ENCODE measurements at places on chromosomes 13 and 19.

GRCh38 chr13:21970172-21970571 is 299.3 kb downstream of the FGF9 start:
- DNase-seq = no peak

GRCh38 chr13:95391785-95392184 is 90.5 kb upstream of the ABCC4 start:
- DNase-seq = no peak

- DNase-seq = no peak
Measured at GRCh38 chr19:40621966-40622772, 21.0 kb downstream of the LTBP4 start.

DNA sequence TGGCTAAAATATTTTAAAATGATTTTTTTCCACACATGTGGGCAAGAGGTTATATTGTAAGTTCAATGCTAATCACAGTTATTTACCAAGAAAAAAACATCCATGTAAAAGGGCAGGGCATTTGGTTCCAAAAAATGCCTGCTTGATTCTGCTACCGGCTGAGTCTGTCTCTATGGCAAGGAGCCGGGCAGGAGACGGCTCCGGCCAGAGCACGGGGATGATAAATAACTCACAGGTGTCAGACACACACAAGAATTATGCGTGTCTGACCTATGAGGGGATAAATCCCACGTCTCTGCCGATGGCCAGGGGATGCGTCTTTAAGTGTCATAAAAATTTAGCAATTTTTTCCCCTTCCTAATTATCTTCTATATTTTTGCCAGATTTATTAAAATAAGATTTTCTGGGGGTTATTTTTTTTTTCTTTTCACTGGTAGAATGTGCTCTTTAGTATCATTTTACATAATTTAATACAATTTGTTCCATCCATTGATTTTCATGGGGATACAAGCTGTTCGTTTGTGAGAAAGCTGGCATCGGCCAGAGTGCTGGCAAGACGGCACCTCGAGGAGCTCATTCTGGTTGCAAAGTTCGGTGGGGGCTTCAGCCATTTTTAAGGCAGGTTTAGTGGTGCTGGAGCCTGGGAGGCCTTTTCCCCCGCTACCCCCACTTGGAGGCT is 253.9 kb downstream of the ZNF536 start:
- DNase-seq = no peak

DNA sequence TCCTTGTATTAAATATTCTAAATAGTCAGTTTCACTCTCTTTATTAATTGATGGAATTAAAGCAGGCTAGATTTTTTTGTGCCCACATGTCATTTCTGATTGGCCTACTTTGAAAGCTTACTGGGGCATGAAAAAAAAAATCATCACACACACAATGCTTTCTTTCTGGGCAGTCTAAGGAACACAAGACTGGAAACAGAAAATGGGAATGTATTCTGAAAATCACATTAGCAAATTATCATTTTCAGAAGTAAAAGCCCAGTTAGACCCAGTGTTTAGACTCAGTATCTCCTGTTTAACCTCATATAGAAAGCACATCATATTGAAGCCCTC is 339.4 kb downstream of the SPRY2 start:
- no peak for DNase-seq

DNA sequence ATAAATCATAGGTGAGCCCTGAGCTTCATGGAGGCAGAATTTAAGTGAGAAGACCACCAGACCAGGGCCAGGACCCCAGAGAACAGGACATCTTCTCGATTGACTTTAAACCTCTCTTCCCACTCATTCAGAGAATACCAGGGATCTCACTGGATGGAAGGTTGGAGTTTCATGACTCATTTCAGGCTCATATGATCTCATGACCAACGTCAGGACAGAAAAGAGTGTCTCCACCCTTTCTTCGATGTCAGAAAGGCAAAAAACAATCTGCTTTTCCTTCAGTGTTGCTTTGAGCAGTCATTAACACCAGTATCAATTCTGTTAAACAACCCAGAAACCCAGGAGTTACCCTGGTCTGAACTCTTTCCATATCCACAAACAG is 361.0 kb downstream of the KLF12 start:
- DNase-seq = no peak

DNA sequence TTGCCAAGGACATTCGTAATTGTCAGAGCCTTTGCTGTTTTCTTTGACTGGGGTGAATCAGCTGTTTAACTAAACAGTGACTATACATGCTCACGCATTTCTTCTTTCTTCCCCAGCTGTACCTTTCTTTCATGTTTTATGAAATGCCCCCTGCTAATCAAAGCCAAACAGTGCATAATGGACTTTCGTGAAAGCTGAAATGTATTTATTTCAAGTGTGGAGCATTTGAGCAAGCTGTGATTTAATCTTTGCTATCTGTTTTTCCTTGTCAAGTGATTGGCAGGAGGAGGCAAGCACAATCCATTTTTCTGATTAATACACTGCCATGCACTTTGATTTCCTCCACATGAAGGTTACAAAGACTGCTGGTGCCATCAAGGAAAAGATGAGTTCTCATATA is 831.7 kb upstream of the SPRY2 start:
- no peak for DNase-seq

- no peak for DNase-seq
Measured at GRCh38 chr19:3509566-3509989, 3.5 kb downstream of the FZR1 start.

DNA sequence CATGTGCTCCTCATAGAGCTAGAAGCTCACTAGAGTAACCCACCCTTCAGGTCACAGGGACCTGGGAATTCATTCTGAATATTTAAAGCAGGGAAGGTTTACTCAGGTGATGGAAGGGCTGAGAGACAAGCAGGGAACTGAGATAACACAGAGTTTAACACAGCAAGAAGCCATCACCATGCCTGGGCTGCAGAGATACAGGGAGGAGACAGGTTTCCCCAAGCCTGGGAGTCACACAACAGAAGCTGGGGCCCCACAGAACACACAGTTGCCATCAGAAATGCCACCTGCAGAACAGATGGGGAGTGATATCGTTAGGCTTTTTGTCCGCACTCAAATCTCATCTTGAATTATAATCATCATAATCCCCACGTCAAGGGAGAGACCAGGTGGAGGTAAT is 7.9 kb upstream of the CYSLTR2 start:
- no peak for DNase-seq

- DNase-seq = no peak
Measured at GRCh38 chr13:70964124-70964523, 855.9 kb upstream of the KLHL1 start.

DNA sequence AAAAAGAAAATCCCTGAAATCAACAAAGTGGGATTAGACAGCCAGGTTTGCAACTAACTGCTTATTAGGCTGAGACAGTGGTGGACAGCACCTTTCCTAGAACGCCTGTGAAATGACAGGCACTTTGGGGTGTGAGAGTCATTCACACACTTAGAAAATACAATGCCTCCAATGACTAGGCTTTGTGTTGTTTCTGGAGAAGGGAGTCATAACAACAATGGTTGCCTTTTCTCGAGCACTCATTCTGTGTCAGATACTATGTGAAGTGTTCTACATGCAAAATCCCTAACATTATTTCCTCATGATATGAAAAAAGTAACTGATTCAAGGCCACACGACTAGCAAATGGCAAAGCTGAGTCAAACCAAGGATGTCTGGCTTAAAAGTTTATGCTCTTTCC is 41.2 kb downstream of the SACS start:
- DNase-seq = no peak

Data from ecto neural progenitor cell (in vitro differentiated cells).